ENCODE measurements at places on chromosomes 4 and X.
A peak's percentile ranks its signal among the peaks of the same experiment; 100 is the strongest.

DNA sequence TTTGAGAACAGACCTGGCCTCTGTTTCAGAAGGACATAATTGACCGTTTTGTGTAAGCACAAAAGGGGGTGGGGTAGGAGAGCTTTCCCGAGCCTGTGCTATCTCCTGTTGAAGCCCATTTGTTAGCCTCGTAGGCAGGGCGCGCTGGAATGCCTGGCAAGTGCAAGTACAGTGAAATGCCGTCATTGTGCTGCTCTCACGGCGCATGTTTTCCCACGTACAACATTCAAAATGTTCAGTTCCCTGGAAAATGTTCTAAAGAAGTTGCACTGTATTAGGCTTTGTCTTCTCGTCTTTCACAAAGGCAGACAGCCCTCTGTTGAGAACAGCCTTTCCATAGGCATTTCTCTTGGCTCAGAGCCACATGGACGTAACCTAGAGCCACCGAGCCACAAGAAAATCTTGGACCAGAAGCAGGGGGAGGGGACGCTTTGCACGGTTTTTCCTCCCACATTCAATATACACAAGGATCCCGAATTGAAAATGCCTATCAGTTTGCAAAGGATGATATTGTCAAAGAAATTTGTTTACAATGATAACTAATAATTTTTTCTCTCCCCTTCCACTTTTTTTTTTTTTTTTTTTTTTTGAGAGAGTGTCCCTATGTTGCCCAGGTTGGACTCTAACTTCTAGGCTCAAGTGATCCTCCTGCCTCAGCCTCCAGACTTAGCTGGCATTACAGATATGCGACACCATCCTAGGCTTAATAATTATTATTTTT, 54.6 kb upstream of the RAPGEF2 start:
- DNase-seq = no peak

- DNase-seq = no peak
Observed at GRCh38 chr4:8792491-8792890, 79.1 kb downstream of the HMX1 start.

GRCh38 chrX:1492421-1493012, 39.8 kb upstream of the ASMTL start:
- no peak for DNase-seq

- DNase-seq = no peak
Observed at GRCh38 chr4:67451464-67451863, 93.8 kb downstream of the CENPC start.

- no peak for DNase-seq
Observed at GRCh38 chrX:118522230-118522926, 26.8 kb downstream of the DOCK11 start.

- no peak for DNase-seq
Observed at GRCh38 chrX:153732401-153732800, 7.7 kb downstream of the ABCD1 start.

DNA sequence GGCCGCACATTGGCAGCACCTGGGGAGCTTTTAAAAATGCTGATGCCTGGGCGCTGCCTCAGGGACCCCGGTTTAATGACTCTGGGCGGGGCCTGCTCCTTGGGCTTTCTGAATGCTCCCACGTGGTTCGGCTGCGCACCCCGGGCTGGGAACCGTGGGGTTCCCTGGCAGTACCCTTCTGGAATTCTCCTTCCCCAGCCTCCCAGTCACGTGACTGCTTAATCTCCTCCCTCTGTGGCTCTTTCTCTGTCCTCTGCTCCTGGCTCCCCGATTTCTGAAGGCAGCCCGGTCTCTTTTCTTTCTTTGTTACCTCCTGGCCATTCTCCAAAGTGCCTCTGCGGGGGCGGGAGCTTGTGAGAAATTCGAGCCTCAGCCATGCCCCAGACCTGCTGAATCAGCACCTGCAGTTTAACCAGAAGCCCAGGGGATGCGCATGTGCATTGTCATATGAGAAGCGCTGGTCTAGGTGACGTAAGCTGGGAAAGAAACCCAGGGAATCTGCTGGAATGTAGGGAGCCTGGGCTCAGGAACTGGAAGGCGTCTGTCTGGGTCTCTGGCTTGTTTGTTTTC, 16.6 kb downstream of the CLCN4 start:
- DNase-seq = no peak

- no peak for DNase-seq
Observed at GRCh38 chr4:78561677-78562076, 10.1 kb downstream of the ANXA3 start.

- no peak for DNase-seq
Observed at GRCh38 chrX:115960440-115961084, 210.0 kb upstream of the AGTR2 start.

- DNase-seq = no peak
Observed at GRCh38 chrX:119573222-119573621, 1.1 kb upstream of the UBE2A start.

GRCh38 chrX:6169407-6169806, 59.3 kb downstream of the NLGN4X start:
- DNase-seq = no peak

GRCh38 chrX:107763647-107764046, 11.9 kb downstream of the TSC22D3 start:
- no peak for DNase-seq

DNA sequence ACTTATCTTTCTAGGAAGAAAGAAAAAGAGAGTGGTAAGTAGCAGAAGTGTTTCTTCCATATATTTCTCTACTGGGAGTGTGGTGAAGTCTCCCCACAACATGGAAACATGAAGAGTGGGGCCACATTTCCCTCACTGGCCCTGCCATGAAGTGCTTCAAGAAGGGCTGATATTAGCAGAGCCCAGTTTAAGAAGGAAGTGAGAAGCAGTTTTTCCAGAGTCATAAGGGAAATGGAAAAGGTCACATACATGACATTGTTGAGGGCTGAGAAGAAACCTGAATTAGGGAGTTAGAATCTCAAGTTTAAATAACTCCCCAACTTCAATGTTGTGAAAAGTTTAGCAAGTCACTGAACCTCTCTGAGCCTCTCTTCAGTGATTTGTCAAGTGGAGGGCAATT, 171.9 kb upstream of the RBPJ start:
- DNase-seq = no peak

DNA sequence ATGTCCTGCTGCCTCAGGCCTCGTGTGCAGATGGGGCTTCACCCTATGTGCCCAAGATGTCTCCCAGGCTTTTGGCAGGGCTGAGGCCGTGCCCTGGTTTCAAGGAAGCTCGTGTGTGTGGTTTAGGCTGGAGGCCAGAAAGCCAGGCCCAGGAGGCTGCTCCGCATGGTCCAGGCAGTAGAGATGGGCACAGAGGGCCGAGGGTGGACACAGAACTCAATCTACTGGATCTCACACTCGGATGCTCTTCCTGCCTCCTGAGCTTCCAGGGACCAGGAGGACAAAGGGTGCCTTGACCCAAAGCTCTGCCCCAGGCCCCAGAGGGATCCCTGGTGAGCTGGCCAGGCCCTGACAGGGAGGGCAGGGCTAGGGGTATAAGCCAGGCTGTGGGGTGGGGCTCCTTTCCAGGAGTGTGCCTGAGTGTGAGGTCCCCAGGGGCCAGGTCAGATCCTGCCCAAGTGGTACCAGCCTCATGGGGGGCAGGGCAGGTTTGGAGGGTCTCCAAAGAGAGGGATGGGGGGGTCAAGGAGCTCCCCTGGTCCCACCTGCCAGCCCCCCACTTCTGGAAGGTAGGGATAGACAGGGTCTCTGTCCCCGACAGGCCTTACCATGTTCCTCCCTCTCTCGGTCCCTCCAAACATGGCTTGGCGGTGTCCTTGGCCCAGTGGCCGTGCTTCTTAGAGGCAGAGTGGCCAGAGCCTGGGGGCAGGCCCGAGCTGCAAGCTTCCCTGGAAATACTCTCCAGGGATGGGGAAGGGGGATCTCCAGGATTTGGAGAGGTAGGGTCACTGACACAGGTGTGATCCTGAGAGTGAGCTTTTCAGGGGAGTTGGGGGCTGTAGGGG, 23.8 kb downstream of the HTRA3 start:
- DNase-seq = no peak

DNA sequence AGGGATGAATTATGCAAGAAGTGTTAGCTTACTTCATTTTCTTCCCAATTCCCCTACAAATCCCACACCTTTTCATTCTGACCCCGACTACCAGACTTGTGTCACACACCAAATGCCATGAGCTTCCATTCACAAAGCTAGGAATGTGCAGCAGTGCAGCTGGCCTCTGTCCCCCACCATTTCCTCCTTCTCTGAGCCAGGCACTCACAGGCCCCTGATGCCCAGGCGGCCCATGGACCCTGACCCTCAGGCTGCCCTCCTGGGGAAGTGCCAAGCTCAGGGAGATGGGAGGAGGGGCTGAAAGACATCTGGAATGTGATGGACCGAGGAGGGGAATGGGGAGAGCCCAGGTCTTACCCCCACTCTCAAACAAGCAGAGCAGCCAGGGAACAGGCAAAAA, 67.0 kb upstream of the BCOR start:
- DNase-seq = no peak

- DNase-seq = no peak
Observed at GRCh38 chr4:62209757-62210485, 1009.8 kb downstream of the ADGRL3 start.

DNA sequence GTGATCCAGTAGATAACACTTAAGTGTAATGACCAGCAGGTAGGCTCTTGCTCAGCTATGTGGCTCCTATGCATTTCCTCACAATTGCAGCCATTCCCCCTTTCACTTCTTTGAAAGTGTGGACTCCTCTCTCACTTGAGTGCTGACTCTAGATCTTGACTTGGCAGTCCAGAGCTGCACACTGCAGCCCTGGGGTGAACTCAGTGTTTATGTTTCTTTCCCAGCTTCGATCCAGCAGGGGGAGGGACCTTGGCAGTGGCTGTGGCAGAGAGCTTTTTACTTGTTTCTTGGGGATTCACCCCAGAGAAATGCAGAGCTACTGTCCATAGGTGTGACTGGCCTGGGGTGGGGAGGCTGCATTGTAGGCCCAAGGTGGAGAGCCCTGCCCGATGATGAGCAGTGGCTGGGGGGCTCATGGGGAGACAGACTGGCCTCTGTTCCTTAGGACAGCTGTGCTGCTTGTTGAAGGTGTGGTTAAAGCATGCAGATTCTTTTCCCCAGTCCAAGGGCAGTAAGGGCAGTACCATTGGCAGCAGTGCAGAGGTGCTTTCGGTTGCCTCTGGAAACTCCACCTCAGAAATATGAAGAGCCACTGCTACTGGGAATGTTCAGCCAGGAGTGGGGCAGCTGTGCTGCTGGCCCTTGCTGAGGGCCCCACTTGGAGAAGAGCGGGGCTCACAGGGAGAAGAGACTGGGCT, 134.7 kb downstream of the SH3BGRL start:
- no peak for DNase-seq

DNA sequence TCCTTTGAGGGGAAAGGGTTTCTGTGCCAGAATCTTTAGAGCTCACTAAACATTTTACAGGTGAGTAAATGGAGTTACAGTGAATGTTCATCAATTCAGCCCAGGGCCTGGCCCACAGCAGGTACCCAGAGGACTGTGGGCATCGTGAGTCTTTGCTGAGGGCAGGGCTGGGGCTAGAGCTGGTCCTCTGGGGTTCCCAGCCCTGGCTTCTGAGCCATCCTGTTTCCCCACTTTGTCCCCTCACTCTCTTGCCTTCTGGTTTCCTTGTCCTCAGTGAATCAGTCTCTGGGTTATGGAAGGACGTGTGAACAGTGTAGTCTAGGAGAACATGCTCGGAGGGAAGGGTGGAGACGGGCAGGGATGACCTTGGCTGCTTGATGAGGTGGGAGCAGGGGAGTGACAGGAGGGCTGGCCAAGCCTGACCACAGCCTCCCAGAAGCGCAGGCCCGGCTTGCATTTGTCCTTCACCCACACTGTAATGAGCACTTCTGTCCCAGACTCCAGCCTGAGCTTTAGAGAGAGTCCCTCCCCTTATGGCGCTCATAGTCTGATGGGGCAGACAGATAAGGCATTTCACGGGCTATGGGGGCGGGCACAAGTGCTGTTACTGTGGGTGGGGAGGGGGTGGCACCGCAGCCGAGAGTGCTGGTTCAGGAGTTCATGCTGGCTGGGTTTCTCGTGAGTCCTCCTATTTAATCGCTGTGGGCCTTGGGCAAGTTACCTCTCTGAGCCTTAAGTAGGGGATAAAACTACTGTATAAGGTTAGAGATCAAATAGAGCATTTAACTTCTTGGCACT, 17.3 kb downstream of the TBC1D14 start:
- DNase-seq = no peak

GRCh38 chrX:68841251-68842049, 12.6 kb downstream of the EFNB1 start:
- no peak for DNase-seq

DNA sequence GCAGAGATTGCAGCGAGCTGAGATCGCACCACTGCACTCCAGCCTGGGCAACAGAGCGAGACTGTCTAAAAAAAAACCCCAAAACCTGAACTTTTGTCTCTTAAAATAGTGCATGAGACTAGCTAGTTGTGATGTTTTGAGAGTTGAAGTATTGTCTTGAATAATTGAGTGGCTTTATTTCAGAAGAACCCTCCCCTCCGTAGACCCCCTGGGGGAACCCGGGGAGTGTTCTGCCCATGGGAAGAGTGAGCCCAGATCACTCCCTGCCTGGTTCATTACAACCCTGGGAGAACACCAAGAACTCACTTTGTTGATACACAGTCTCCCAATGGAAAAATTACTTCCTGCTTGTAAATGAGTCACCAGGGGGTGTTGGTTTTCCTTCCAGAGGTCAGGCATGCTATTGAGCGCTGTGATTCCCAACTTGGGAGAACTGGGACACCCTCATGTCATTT, 65.3 kb upstream of the SHISA3 start:
- DNase-seq = no peak

- DNase-seq = peak; percentile 1
Observed at GRCh38 chr4:158729716-158730559, 6.7 kb upstream of the PPID start.

- DNase-seq = no peak
Observed at GRCh38 chr4:5142726-5143125, 91.4 kb downstream of the STK32B start.

Data from NCI-H524 treated with DMSO at 0.1 percent for 48 hours (cell line).